ENCODE measurements at places on chromosomes 11 and 22.

- no peak for DNase-seq
Measured at GRCh38 chr11:44645827-44646226, 80.4 kb downstream of the CD82 start.

- DNase-seq = no peak
Measured at GRCh38 chr11:108629274-108629673, 35.6 kb upstream of the DDX10 start.

GRCh38 chr11:128210148-128210940 lies 377.0 kb downstream of the ETS1 start:
- DNase-seq = no peak

GRCh38 chr11:13669544-13670488 lies 1.3 kb downstream of the FAR1 start:
- no peak for DNase-seq

- no peak for DNase-seq
Measured at GRCh38 chr11:29756871-29757270, 260.0 kb downstream of the KCNA4 start.

- DNase-seq = no peak
Measured at GRCh38 chr11:16985297-16985696, 28.9 kb downstream of the PLEKHA7 start.

GRCh38 chr22:29071261-29072045 lies 1.4 kb upstream of the KREMEN1 start:
- no peak for DNase-seq

DNA sequence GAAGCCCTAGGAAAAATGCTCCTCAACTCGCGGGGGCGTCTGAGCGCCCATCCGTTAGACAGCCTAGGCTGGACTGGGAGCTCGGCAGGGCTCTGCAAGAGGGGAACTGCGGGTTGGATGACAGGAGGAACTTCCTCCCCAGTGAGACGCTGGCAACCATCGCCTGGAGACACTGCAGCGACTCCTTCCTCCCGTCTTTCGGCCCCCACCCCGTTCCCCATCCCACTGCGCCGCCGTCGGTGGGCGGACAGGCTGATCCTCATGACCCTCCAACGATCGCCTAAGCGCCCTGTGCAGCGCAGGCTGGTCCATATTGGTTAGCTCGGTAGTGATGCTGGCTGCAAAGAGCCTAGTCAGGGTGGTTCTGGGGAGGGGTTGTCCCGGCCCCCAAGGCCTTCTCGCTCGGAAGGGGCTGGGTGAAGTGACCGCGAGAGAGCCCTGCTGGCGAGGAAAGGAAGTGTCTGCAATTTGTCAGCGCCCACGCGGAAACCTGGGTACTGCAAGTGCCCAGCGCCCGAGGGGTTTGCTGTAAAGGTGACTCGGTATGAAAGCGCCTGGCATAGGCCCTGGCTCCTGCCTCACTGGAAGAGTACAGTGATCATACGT lies 638 bp downstream of the NRGN start:
- no peak for DNase-seq

DNA sequence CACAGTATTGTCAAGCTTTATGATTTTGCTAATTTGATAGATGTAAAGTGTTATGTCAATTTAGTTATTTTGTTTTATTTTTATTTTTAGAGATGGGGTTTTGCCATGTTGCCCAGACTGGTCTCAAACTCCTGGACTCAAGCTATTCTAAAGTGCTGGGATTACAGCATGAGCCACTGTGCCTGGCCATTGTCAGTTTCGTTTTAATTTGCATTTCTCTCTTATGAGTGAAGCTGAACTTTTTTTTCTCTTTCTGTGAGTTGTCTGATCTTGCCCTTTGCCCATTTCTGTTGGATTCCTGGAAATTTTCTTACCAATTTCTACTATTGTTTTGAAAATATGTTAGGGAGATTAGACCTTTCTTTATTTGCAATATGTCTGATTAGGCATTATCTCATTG lies 15.5 kb downstream of the NEU3 start:
- no peak for DNase-seq

Measured in Jurkat, Clone E6-1 (cell line).